ENCODE measurements at places on chromosomes 5 and 9.

GRCh38 chr9:120630333-120630732 lies 50.4 kb upstream of the CDK5RAP2 start:
- no peak for DNase-seq

DNA sequence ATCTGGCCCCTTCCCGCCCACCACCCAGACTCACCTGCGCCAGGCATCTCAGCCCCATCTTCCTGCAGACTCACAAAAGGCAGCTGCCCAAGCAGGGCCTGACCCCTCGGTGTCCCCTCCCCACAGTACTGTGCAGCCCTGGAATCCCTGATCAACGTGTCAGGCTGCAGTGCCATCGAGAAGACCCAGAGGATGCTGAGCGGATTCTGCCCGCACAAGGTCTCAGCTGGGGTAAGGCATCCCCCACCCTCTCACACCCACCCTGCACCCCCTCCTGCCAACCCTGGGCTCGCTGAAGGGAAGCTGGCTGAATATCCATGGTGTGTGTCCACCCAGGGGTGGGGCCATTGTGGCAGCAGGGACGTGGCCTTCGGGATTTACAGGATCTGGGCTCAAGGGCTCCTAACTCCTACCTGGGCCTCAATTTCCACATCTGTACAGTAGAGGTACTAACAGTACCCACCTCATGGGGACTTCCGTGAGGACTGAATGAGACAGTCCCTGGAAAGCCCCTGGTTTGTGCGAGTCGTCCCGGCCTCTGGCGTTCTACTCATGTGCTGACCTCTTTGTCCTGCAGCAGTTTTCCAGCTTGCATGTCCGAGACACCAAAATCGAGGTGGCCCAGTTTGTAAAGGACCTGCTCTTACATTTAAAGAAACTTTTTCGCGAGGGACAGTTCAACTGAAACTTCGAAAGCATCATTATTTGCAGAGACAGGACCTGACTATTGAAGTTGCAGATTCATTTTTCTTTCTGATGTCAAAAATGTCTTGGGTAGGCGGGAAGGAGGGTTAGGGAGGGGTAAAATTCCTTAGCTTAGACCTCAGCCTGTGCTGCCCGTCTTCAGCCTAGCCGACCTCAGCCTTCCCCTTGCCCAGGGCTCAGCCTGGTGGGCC lies 1.9 kb downstream of the IL13 start:
- DNase-seq = no peak

- DNase-seq = no peak
Measured at GRCh38 chr9:89983411-89983810, 378.6 kb downstream of the GADD45G start.

GRCh38 chr9:79145442-79145841 lies 426.3 kb upstream of the TLE4 start:
- DNase-seq = no peak

- no peak for DNase-seq
Measured at GRCh38 chr5:159786901-159787691, 129.2 kb upstream of the ADRA1B start.

DNA sequence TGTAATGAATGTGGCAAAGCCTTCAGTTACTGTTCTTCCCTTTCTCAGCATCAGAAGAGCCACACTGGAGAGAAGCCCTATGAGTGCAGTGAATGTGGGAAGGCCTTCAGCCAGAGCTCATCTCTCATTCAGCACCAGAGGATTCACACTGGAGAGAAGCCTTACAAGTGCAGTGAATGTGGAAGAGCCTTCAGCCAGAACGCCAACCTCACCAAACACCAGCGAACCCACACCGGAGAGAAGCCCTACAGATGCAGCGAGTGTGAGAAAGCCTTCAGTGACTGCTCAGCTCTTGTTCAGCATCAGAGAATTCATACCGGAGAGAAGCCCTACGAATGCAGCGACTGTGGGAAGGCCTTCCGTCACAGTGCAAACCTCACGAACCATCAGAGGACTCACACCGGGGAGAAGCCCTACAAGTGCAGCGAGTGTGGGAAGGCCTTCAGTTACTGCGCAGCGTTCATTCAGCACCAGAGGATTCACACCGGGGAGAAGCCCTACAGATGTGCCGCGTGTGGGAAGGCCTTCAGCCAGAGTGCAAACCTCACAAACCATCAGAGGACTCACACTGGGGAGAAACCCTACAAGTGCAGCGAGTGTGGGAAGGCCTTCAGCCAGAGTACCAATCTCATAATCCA lies 6.8 kb downstream of the RPL12 start:
- no peak for DNase-seq

DNA sequence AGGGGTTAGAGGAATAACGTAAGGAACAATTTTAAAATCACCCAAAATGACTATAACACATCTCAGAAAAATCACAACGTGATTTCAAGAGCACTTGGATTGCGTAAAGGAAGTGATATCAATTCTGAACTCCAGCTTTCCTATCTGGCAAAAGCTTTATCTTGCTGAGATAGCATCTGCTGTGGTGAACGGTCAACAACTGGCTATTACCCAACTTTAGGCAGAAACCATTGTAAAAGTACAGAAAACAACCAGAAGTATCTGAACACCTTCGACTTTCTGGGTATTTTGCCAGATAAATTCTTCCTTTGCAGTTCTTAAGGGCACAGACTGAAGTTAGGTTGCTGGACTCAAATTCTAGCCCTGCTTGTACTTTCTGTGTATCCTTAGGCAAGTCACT lies 9.2 kb downstream of the ABLIM3 start:
- no peak for DNase-seq

DNA sequence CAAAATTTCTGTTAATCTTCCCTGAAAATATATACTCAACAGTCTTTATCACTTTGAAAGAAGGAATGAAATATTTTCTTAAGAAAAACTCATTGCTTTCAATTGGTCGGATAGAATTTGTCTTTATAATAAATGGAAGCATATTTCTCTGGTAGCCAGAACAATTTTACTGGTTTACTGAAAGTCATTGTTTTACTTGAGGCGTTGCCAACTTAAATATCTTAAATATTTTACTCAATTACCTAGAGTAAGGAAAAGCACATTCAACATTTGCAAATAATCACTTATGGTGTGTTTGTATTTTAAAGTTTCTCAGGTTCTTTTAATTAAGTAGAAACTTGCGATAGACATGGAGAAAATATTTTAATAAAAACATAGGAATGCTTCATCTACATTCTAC lies 1181.7 kb downstream of the EFNA5 start:
- DNase-seq = no peak

DNA sequence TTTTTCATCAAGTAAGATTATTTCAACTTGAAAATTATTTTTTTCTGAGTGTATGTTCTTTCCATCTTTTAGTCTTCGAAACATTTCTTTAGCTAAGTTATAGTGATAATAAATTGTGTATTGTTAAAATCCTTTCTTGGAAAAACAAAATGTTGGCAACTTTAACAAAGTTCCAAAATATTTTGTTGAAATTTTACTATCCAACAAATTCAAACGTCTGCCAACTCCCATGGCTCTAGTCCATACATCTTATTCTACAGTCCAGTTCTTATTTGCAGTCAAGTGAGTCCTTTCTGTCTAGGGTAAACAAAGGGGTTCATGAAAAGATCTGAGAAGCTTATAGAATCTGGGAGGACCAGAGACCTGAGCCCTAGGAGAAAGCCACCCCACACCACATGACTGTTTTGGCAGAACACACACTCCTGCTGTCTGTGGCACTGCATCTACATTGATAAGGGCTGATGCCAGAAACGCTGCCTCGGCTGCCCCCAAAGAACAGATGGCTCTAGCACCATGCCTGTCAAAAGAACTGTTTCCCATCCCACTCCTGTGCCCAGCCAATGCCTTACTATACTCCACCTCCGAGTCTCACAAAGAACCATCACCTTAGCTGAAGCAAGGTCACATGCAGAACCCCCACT lies 47.5 kb downstream of the FEM1C start:
- no peak for DNase-seq

- DNase-seq = no peak
Measured at GRCh38 chr5:73129143-73129542, 8.8 kb downstream of the TMEM171 start.

DNA sequence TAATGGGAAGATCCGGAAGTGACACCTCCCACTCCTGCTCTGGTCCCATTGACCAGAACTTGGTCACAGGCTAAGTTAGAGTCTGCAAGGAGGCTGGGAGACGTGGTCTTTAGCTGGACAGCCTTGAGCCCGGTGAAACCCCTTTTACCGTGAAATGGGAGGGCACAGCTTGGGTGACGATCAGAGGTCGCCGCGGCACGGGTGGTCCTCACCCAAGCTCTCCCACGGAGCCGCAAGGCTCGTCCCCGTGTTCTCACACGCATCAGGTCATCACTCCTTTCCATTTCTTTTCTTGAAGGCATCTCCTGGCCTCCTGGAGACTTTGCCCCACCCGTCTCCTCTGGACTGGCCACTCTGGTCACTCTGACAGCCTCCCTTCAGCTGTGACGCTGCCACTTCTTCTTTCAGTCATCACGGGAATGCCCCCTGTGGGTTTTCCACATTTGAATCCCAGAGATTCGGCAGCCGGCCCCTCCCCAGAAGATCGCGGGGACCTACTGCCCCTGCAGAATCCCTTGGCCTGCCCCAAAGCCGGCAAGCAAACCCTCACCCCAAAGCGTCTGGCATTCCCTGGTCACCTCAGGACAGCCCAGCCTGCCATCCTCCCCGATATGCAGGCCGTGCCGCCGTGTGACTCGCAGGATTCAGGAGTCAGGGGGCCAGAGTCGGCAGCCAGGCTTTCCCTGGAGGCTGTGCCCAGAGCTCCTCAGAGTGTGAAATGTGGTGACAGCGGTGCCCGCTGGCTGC lies 18.9 kb upstream of the EGFL7 start:
- DNase-seq = no peak

- DNase-seq = no peak
Measured at GRCh38 chr5:172870715-172871461, 36.8 kb downstream of the ERGIC1 start.

DNA sequence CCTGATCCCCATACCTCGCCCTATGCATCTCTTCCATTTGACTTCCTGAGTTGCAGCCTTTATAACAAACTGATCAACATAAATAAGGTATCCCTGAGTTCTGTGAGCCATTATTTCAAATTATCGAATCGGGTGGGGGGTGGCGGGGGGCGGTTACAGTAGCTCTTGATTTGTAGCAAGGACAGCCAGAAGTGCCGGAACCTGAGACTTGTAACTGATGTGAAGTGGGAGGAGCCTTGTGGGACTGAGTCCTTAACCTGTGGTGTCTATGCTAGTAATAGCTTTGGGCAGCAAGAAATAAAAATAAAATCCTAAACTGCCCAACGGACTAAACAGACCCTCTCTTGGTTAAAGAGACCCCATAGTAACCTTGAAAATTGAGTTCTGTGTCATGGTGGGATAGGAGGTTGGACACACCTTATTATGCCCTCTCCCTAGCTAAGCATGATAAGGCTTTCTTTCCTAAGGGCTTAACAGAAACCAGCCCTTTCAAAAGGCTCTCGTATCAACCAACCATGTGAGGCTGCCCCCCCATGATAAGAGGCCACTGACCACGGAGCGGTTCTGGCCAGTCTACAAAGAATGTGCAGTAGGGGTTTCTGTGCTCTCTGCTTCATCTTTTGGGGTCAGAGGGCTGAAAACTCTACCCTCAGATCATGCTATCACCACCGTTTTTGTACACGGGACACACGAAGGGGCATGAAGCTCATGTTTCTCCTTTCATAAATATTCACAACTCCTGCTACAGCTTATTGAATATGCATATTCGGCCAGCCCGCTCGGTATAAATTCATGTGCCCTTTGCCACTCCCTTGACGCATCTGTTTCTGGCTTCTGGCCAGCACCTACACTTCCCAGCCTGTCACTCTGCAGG lies 39.5 kb upstream of the IQGAP2 start:
- DNase-seq = no peak

DNA sequence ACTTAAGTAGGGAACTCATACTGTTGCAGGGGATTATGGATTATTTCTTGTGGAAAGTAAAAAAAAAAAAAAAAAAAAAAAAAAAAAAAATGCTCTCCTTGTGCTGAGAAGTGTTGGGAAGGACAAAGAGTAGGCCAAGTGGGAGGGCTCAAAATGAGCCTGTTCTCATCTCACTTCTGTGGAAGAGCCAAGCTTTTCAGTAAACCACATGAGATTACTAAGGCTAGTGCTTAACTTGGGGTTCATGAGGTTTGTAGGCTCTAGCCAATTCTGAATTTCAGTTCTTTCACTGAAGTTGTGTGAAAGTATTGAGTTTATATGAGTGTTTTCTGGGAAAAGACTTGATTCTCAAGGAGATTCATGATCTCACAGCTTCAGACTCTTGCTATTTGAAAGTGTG lies 23.0 kb upstream of the CEP78 start:
- DNase-seq = no peak

- no peak for DNase-seq
Measured at GRCh38 chr5:59864718-59865117, 28.8 kb downstream of the PDE4D start.

GRCh38 chr5:36600917-36601527 lies 5.4 kb upstream of the SLC1A3 start:
- DNase-seq = no peak

- DNase-seq = no peak
Measured at GRCh38 chr5:150111122-150111521, 24.8 kb upstream of the CSF1R start.

GRCh38 chr5:167723254-167723871 lies 568.1 kb upstream of the WWC1 start:
- DNase-seq = peak; percentile 10

- DNase-seq = no peak
Measured at GRCh38 chr5:72093217-72093616, 14.1 kb upstream of the MAP1B start.

DNA sequence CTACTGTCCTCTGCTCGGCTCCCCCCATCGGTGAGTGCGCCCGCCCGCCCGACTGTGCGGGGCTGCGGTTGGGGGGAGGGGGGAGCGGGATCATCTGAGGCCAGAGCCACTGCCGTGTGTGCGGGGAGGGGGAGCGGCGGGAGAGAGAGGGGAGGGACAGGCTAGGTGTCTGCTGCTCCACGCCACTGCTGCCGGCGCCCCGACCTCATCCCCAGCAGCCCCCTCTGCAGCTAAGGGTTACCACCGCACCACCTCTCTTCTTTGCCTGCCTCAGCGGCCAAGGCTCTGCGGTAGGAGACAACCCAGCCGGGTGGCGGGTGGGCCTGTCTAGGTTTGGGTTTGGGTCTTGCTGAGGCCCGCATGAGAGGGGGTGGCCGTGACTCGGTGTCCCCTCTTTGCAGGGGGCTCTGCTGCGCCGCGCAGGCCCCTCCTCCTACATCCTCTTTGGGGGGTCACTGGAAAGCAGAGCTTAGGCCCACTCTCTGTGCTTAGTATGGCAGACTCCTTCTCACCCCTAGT lies 670 bp upstream of the PURA start:
- no peak for DNase-seq

GRCh38 chr5:94778732-94779131 lies 160.3 kb downstream of the SLF1 start:
- no peak for DNase-seq

DNA sequence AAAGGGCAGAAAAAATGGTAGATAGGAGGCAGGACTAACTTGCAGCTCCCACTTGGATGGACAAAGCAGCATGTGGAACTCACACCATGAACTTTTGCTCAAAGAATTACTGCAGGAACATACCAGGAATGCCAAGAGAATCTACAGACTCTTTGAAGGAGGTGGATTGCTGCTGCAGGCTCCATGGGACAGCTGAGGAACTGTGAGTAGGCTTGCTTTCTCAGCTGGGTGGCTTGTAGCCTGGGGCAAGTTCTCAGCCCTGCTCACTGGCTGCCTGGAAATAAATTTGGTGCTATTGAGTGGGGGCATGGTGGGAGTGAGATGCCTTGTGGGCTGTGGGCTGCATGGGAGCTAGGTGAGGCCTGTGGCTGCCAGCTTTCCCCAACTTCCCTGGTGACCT lies 574.5 kb downstream of the PRELID2 start:
- DNase-seq = no peak

GRCh38 chr5:53397845-53398244 lies 82.6 kb upstream of the FST start:
- no peak for DNase-seq

GRCh38 chr9:15329539-15330109 lies 22.6 kb upstream of the TTC39B start:
- no peak for DNase-seq

Data from activated CD4-positive, CD25-positive, alpha-beta regulatory T cell (primary cell).